T-helper 1 cell (primary cell): ENCODE measurements at places on chromosomes 7 and 10.

GRCh38 chr7:30163231-30163894, 28.6 kb downstream of the MTURN start:
- DNase-seq: no peak

- no peak for DNase-seq
These were observed 7.0 kb downstream of the TAX1BP1 start for GRCh38 chr7:27746978-27747377.

DNA sequence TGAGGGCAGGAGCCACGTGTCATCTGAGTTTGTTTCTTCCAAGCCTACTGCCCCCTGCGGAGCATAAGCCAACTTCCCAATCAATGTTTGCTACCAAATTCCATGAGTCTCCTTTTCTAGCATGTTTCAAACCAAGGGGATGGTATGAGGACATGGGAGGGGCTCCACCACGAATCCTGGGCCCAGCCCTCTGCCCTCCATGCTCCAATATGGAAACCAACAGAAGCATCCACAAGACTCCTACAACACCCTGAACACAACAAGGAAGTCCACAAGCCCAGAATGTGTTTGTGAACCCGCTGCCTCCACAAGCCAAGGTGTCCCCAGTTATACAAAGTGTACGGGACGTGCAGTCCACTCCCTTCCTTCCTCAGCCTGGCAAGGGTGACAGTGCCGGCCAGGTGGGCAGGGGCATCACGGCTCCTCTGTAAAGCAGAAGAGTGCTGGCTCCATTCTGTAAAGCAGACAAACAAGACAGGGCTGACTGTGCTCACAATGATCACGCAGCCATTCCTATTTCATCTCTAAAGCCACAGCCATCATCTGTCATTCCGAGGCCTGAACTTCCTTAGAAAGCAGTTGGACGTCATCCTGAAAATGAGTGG, 466.1 kb downstream of the PTPRN2 start:
- no peak for DNase-seq

DNA sequence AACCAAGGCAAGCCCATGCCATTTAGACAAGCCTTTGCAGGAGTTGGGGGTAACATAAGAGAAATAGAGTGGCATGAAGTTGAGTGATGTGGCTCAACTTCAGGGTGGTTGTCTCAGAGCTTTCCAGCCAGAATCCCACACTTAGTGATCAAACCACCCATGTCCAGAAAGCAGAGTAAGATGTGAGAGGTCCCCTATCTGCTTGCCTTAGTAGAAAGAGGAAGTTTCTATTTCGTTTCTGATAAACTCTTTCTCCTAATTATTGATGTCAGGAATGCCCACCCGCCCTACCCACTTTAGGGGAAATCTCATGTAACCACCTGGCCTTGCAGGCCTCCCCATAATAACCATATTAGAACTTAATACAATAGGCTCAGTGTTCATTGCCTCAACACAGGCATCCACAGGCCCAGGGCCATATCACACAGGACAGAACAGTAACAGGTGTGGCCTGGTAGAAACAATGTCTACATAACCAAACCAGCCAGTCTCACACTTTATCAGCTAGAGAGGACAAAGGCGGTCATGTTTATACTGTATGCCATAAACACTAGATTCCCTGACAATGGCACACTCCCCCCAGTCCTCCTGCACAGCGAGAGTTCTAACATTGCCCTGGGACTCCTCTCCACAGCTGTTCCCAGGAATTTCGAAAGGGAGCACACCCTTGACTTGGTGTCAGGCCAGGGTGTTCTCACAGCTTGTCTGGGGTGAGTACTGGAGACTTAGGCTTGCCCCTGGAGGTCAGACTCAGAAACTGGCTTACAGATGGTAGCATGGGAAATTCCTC, 364.4 kb downstream of the CXCL12 start:
- no peak for DNase-seq

GRCh38 chr7:85041605-85042216, 145.1 kb downstream of the SEMA3D start:
- no peak for DNase-seq

DNA sequence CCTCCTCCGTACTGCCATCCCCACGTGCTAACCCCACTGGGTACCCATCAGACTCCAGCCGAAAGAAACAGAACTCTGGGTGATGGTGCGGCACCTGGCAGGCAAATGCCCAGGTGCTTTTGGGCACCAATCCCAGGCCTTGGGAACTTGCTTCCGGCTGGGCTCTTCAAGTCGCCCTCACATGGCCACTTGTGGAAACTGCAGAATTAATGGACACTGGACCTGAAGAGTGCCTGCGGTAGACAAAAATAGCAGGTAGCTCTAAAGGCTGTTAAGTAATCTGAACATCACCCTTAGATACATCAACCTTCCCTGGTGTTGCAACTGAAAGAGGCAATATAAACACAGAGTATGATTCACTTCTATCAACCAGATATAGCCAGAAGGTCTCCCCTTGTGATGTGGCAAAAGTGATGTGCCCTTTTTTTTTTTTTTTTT, 644.4 kb downstream of the GRM8 start:
- no peak for DNase-seq
